ENCODE measurements at places on chromosomes 1 and 21.

GRCh38 chr1:112247036-112247597 lies 148.9 kb upstream of the CTTNBP2NL start:
- no peak for DNase-seq

- no peak for DNase-seq
These were observed 8.4 kb downstream of the DFFB start for GRCh38 chr1:3865606-3866160.

DNA sequence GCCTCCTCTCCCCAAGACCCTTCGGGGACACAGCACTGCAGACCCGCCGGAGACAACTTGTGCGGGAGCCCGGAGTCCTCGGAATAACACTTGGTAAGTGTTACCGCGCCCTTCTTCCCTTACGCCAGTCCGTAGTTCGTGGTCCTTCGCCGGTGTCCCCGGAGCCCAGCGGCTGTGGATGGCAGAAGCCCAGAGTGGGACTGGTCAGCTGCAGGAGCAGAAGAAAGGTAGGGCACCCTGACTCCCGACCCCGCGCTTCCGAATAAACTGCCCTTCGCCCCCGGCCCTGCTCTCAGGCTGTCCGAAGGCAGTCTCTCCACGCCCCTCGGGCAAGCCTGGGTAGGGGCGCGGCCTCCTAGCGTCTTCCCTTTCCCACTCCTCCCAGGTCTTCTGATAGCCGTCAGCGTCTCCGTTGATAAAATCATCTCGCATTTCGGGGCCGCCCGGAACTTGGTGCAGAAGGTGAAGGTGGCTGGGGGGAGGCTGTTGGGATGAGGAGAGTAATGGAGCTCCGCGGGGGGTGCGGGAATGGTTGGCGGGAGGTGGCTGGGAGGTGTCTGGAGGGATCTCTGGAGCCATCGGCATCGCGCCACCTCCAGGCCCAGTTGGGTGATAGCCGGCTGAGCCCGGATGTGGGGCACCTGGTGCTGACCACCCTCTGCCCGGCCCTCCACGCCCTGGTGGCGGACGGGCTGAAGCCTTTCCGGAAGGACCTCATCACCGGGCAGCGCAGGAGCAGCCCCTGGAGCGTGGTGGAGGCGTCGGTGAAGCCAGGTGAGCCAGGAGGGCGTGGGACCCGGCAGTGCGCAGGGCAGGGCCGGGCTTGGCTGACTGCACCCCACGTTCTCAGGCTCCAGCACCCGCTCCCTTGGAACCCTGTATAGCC lies 4.3 kb downstream of the RUSC1 start:
- peak; percentile 82 for DNase-seq

- no peak for DNase-seq
These were observed 1.3 kb upstream of the SLC50A1 start for GRCh38 chr1:155134322-155134721.

DNA sequence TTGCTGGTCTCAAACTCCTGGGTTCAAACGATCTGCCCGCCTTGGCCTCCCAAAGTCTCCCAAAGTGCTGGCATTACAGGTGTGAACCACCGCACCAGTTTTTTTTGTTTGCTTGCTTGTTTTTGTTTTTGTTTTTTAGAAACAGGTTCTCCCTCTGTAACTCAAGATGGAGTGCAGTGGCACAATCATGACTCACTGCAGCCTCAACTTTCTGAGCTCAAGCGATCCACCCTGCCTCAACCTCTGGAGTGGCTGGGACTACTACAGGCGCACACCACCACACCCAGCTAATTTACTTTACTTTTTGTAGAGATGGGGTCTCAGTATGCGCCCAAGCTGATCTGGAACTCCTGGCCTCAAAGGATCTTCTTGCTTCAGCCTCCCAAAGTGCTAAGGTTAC lies 47.3 kb upstream of the USP1 start:
- no peak for DNase-seq

DNA sequence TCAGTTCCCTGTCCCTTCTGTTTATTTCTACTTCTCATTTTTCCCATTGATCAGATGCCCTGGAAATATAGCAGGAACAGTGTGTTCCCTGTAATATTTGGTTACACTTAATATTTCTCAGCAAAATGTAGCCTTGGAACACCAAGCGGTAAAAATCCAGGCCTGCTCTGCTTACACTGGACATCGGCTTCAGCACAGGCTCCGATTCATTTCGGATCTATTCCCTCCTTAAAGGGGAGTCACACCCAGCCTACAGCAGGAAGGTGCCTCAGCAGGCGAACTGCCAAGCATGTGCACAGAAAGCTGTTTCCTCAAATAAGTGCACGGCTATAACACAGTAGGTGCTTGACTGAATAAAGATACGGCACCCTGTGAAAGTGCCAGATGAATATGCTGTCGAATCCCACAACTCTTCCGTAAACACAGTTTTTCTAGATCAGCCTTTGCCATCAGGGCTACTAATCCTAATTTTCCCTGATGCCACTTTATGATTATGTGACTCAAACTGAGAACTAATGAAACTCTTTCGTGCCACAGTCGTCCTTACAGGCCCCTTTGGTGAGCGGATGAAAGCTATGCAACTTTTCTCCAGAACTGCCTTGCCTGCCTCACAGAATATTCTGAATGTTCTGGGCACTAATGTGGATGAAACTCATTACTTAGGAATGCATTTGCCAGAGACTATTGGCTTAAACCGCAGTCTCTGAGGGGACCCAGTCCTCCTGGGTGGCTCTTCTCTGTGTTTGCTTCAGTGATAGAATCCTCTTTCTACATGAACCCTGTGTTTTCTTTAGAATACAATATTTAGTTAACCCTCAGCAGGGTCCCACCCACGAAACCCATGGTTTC lies 275.5 kb upstream of the RUNX1 start:
- DNase-seq, result no peak

Measured in RKO (cell line).